ENCODE measurements at places on chromosomes 16 and 17.

GRCh38 chr16:88735616-88736015 is 29.3 kb downstream of the CTU2 start:
- no peak for DNase-seq

DNA sequence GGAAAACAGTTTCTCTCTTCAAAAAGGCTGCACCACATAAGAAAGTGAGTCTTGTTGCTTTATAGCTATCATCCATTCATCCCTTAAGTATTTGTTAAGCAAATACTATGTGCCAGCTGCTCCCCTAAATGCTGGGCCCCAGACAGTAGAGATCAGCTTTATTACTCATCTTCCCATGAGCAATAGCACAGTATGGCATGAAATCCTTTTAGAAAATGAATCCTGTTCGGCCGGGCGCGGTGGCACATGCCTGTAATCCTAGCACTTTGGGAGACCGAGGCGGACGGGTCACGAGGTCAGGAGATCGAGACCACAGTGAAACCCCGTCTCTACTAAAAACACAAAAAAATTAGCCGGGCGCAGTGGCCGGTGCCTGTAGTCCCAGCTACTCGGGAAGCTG is 99.5 kb downstream of the MYO1D start:
- DNase-seq: no peak

- DNase-seq: no peak
These were observed 5.2 kb upstream of the SH2B1 start for GRCh38 chr16:28858421-28858820.

- DNase-seq: no peak
These were observed 8.5 kb downstream of the HS3ST6 start for GRCh38 chr16:1909561-1910231.

DNA sequence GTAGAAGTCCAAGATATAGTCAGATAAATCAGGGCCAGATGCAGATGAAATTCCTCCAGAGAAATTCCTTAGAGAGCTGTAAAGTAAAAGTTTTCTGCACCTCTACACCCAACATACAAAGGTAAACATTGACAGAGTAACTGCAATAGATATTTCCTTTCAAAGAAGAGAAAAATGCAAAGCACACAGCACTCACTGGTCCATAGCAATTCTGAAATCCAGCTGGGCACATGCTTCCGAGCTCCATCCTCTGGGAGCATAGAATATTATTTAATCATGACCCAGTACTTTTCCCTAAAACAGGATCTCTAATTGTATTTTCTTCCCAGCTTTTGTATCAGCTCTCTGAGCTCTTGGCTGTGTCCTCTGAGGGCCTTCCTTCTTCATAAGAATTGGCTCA is 239.5 kb upstream of the IRX3 start:
- no peak for DNase-seq

DNA sequence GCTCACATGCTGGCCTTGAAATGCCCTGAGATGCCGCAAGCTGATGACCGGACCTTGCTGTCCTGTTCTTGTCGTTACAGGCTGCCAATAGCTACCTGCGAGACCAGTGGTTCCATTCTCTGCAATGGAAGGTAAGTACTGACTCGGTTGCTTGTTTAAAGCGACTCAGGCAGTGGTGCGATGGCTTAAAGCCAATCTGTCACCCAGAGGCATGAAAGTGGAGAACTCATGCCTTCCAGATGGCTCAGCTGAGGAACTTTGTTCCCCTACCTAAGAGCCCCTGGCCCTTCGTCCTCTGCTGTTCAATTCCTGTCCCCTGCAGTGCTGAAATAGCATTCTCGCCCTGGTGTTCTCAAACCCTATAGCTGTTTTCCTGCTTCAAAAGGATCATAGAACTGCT is 158.3 kb upstream of the PLCG2 start:
- DNase-seq: no peak

GRCh38 chr17:19339341-19339815 is 23.1 kb downstream of the B9D1 start:
- no peak for DNase-seq

DNA sequence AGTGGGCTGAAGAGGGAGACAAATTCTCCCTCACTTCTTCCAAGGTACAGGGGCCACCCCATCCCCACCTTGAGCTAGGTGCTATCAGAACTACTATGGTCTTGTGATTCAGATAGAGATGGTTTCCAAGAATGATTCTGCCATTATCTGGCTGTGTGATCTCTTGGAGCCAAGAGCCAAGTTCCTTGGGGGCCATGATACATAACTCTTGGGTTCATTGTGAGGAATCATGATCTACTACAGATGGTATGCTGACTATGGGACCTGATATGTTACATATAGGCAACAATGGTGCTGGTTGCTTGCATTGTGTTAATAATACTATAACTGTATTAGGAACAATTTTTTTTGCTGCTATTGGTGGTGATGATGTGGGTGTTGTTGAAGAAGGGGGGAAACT is 45.7 kb downstream of the DYNLRB2 start:
- DNase-seq: no peak

DNA sequence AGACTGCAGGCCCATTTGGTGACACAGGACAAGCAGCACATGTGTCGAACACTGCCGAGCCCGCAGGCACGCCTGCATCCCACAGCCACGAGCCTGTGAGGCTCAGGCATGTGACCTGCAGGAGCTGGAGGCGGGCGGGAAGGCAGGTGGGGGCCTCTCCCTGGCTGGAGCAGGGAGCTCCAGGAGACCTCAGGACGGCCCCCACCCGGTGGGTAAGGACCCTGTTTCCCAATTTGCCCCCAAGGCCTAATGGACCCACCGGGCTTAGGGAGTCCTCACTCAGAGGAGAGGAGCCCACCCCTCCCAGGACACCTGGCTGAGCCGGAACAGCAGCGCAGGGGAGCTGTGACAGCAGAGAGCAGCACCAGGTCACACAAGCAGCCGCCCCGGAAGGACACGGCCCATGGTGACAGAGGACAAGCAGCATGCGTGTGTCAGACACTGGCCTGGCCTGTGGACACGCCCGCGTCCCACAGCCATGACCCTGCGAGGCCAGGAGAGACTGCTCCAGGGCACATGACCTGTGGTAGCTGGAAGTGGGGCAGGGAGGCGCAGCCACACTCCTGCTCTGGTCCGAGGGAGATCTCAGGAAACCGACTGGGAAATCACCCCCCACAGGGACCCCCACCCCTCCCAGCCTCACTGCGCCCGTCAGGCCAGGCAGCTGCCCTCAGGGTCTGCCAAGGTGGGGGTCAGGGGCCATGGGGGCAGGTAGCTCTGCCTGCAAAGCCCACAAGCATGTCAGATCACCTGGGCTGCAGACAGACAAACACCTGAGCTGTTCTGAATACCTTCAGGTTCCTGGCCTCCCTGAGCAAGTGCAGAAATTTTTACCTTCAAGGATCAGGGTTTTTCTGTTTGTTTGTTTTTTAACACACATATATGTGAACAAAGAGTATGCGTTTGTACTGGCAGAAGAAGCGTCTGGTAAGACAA is 2.4 kb downstream of the SPSB3 start:
- DNase-seq: no peak

DNA sequence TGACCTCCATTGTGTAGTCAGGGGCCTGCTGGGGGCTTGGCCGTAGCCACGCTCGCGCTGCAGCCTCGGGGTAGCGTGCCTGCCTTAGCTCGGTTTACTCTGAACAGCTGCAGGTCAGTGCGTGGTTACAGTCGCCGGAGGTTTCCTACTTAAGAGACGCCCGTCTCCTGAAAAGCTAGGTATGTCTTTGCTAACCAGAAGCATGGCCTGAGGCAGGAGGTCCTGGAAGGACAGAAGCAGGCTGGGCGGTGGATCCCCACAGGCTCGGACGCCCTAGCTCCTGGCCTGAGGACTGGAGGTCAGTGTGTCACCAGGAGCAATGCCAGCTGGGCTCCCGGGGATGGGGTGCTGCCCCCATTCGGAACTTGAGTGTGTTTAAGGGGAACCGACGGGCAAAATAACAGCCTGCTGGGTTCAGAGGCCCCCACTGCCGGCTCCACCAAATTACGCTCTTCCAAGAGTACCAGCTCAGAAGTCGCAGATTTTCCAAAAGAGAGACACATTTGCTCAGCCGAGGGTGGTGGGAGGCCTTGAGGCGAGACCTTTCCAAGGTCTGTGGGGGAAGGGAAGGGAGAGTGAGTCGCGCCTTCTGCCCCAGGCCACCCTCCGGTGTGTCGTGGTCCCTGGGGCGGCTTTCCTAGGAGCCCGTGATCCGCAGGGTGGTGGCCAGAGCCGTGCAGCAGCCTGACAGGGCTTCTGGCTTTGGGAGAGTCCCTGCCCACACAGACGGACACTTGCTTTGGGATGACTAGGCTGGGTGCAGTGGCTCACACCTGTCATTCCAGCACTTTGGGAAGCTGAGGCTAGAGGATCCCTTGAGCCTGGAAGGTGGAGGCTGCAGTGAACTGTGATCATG is 3.9 kb upstream of the GNG13 start:
- no peak for DNase-seq

DNA sequence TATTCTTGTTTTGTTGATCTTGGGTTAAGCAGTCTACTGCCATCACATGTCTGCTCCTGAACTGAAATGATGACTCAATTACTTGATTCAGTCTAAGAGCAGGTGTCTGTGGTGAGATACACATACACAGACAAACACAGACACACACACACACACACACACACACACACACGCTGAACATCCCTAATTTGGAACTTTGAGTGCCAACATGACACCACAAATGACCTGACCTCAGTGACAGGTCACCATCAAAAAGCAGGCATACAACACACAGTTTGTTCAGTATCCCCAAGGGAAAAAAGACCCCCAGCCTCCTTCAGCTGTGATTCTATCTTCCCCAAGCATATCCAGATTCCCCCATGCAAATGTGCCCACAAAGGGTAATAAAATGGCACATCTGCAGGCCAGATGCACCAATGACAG is 130.1 kb upstream of the TMEM97 start:
- no peak for DNase-seq

- DNase-seq: no peak
These were observed 262.3 kb downstream of the C16orf95 start for GRCh38 chr16:87054856-87055255.

All from activated T-cell treated with anti-CD3 and anti-CD28 coated beads, Interleukin-2, amount 50 U/mL, for 48 hours (primary cell).